Mesenchymal stem cell (in vitro differentiated cells and primary cell): ENCODE measurements at places on chromosomes 11 and 22.

- H3K27me3 ChIP-seq: peaks cover 67% of the 10 kb centered on the region
- H3K27ac ChIP-seq: no peak overlapping the region
- peak overlapping the region; percentile 74 for H3K4me3 ChIP-seq
- DNase-seq: no peak
- peaks cover 30% of the 10 kb centered on the region for H3K4me1 ChIP-seq
Measured at GRCh38 chr22:42368379-42369249, 63.6 kb downstream of the NFAM1 start.

- H3K27me3 ChIP-seq: no peaks in the 10 kb centered on the region
- no peaks in the 10 kb centered on the region for H3K36me3 ChIP-seq
- peaks cover 4% of the 10 kb centered on the region for H3K4me1 ChIP-seq
- peak overlapping the region; percentile 99 for H3K4me3 ChIP-seq
- H3K27ac ChIP-seq: peak overlapping the region; percentile 52
Measured at GRCh38 chr11:90223248-90223585, 368 bp upstream of the CHORDC1 start.

DNA sequence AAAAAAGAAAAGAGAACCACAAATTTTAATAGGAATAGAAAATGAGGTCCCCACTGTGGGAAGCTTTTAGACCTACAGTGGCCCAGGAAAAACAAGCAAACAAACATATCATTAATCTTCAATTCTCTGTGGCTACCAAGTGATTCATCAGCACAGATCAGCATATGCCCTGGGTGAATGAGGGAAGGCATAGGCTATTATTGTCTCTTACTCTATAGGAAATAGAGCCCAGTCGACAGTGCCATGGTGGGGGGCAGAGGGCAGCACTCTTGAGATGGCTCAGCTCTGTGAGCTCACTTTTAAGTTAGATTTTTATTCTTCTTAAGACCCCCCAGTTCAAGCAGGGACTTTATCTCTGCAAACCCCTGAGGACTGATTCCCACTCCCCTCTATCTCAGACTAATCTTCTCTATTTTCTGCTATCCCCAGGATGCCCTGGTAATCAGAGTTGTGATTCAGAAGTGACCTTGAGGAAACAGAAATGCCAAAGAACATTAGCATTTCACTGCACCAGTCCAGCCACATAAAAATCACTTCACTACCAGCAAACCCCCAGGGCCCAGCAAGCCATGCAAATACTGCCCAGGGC is 9.5 kb upstream of the FEZ1 start:
- DNase-seq: no peak
- H3K27ac ChIP-seq: no peak overlapping the region
- H3K36me3 ChIP-seq: no peaks in the 10 kb centered on the region

- no peak overlapping the region for H3K27ac ChIP-seq
- peaks cover 21% of the 10 kb centered on the region for H3K27me3 ChIP-seq
- no peak for DNase-seq
- H3K4me3 ChIP-seq: no peak overlapping the region
Measured at GRCh38 chr11:125941267-125941618, 4.6 kb upstream of the VSIG10L2 start.

DNA sequence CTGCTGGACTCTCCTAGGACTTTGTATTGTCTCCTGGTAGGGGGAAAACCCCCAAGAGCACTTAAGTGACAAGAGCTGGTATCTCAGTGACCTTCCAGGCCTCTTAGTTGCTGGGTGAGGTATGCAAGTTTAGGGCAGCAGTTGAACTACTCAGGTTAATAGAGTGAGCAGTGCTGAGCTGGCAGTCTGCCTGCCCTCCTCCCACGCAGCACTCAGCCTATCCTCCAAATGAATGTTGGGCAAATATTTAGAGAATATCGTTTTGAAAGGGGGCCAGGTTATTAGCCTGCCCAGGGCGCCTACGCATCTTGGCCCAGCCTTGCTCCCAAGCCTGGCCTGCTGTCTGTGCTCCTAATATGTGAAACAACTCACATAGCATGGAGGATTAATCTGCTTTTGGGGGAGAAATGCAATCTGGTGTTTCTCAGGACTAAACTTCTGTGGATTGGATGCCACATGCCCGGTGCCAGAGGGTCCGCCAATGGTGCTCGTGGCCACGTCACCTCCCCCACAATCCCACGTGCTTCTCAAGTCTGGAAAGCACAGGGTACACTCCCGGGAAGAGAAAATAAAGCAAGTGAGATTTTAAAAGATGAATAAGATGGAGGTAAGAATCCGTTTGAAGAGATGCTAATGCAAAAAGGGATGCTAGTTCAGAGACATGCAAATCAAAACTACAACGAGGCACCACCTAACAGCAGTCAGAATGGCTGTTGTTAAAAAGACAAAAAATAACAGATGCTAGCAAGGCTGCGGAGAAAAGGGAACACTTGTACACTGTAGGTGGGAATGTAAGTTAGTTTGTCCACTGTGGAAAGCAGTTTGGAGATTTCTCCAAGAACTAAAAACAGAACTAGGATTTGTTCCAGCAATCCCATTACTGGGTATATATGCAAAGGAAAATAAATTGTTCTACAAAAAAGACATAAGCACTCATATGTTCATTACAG is 67.7 kb downstream of the SPON1 start:
- no peaks in the 10 kb centered on the region for H3K36me3 ChIP-seq
- H3K27ac ChIP-seq: no peak overlapping the region
- DNase-seq: no peak
- H3K4me1 ChIP-seq: no peaks in the 10 kb centered on the region
- no peaks in the 10 kb centered on the region for H3K27me3 ChIP-seq

DNA sequence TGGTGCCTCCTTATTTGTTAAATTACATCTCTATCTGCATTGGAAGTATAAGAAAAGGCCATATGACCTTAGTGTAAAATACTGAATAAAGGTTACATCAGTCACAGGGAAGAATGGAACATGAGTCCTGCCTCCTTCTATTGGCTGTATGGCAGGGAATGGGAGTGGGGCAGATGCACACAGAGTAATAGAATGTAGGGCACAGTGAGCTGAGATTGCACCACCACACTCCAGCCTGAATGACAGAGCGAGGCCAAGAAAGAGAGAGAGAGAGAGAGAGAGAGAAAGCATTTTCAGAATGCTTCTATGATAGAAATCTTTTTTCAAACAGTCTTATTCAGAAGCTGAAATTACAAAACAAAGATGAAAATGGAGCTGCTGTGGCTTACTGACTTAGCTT is 58.8 kb downstream of the SLN start:
- H3K36me3 ChIP-seq: no peaks in the 10 kb centered on the region
- no peak for DNase-seq

DNA sequence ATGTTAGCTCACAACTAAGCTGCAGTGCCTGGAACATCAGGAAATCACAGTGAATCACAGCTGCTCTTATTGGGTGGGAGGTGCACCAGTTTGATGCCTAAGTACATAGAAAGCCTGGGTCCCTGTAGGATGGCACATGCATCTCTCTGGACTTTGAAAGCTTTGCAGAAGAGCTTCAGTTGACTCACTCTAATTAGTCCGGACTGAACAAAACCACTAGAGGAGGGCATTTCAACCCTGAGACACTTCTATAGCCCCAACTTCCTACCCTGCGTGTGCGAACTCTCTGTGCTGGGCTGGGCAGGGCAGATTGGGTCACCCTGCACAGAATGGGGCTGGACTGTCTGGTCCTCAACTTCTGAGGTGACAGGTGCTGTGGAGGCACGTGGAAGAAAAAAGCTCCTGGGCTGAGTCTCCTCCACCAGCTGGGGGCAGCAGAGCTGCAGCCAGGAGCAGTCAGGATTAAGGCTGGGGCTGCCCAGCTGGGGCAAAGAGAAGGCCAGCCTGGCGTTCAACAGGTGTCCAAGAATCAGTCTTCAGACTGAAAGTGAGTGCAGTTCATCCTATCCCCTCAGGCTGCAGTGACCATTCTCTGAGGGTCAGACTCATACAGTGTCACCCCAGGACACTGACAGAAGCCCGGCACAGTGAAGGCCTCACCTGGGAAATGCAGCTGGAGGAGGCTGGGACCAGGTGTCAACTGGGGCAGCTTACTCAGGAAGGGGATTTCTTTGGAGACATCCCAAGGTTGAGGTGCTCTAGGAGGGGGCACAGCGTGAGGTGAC is 22.1 kb downstream of the GGTLC2 start:
- H3K36me3 ChIP-seq: no peaks in the 10 kb centered on the region
- no peak overlapping the region for H3K27ac ChIP-seq
- peaks cover 66% of the 10 kb centered on the region for H3K27me3 ChIP-seq

DNA sequence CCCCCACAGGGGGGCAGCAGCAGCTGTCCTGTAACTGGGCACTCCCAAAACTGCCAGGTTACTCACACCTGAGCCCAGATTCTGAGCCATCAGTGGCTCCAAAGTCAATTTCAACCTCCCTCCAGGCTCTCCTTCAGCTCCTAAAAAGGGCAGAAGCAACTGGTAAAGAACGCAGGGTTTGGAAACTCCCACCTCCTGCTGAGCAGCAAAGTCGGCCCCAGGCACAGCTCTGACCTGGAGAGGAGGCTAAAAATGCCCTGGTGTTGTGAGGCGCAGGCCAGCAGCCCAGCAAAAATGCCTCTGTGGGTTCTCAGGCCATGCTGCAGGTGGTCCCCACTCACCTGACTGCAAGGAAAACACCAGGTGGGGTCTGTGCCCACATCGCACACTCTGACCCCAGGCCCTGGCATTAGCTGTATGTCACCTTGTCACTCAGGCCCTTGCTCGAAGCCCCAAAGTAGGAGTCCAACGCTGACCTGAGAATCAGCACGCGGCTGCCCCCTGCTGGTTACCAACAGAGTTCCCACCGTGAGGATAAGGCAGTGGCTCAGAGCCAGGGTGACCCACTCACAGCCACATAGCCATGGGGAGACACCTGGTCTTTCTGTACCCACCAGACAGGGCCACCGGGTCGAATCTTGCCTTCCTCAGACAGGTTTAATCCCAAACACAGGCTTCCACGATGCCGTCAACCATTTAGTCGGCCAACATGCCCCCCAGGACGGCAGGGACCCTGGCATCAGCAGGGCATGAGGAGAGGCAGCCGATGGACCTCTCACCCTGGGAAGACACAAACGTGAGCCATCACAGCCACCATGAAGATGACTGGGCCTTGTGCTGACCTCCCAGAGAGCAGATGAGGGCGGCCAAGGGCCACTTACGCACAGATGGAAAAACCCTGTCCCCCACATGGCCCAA is 11.1 kb downstream of the POLR3H start:
- no peak overlapping the region for H3K4me3 ChIP-seq
- peaks cover 64% of the 10 kb centered on the region for H3K36me3 ChIP-seq
- peak; percentile 65 for DNase-seq
- H3K27ac ChIP-seq: no peak overlapping the region
- peaks cover 11% of the 10 kb centered on the region for H3K4me1 ChIP-seq

DNA sequence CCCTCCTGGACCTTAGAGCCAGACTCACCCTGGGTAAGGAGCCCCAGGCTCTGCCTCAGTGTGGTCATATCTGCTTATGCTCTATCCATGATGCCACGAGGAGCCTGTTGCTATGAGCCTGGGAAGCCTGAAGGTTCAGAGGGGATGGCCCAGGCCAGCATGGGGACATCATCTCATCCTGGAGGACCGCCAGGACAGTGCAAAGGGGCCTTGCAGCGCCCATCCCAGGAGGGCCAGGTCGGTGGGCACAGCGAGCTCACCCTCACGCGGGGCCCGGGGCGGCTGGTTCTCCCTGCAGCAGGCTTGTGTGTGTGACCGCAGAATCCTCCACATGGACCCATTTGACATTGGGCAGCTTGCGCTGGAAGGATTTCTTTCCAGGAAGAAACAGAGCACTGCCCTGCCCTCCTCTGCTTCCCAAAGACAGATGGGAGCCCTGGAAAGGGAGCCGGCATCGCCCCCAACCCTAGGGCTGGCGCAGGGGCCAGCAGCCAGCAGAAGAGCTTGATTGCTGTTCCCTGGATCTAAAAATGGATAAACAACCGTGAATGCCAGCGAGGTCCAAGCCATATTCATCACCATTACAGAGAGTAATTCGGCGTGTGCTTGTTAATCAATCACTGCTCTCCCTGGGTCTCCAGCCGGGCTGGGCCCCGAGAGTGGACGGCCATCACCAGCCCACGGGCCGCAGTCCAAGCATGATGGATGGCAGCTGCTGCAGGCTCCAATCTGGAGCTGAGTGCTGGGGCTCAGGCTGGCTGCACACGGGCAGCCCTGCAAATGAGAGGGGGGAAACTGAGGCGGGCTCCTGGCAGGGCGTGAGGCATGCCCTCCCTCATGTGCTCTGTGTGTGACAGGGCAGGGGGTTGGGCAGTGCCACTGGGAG is 739.7 kb downstream of the BRD1 start:
- no peaks in the 10 kb centered on the region for H3K36me3 ChIP-seq
- H3K27ac ChIP-seq: no peak overlapping the region
- H3K4me3 ChIP-seq: no peak overlapping the region
- no peaks in the 10 kb centered on the region for H3K4me1 ChIP-seq

- H3K4me3 ChIP-seq: no peak overlapping the region
- H3K27me3 ChIP-seq: no peaks in the 10 kb centered on the region
- DNase-seq: no peak
- no peaks in the 10 kb centered on the region for H3K4me1 ChIP-seq
- H3K36me3 ChIP-seq: no peaks in the 10 kb centered on the region
Measured at GRCh38 chr11:97815667-97816066, 1205.1 kb upstream of the CNTN5 start.

GRCh38 chr11:100731471-100731870 is 44.4 kb downstream of the ARHGAP42 start:
- no peaks in the 10 kb centered on the region for H3K36me3 ChIP-seq
- H3K27ac ChIP-seq: no peak overlapping the region
- H3K27me3 ChIP-seq: no peaks in the 10 kb centered on the region
- no peak for DNase-seq
- no peak overlapping the region for H3K4me3 ChIP-seq

DNA sequence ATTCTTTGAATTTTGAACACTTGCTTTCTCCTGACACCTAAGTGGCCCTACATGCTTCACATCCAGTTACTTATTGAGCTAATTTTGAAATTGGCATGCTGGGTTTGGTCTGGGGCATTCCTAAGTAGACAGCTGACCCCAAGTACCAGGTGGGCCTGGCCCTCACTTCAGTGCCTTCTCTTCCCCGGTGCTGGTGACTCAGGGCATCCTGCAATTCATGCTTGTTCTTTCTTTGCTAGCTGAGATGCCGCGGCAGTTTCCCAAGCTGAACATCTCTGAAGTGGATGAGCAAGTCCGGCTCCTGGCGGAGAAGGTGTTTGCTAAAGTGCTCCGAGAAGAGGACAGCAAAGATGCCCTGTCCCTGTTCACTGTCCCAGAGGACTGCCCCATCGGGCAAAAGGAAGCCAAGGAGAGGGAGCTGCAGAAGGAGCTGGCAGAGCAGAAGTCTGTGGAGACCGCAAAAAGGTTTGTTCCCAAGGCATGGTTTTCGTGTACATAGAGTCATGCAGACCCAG is 6.3 kb downstream of the AMPD3 start:
- peaks cover 23% of the 10 kb centered on the region for H3K36me3 ChIP-seq
- no peak overlapping the region for H3K4me3 ChIP-seq
- H3K27ac ChIP-seq: no peak overlapping the region
- no peaks in the 10 kb centered on the region for H3K27me3 ChIP-seq
